Left colon (tissue), 2 donors: ENCODE measurements at places on chromosomes 4 and X. TPM values are rescaled to one million over a fixed set of nuclear protein-coding genes. Genes with fewer than 3 reads are reported as not detected.

The SOWAHB gene
- 25.5 TPM for total RNA-seq

The RBMXL3 gene
- total RNA-seq = not detected

The SEPSECS gene
- 11.1 TPM for total RNA-seq

The TLR6 gene
- total RNA-seq = 2.7 TPM

The GSX2 gene
- not detected for total RNA-seq

DNA sequence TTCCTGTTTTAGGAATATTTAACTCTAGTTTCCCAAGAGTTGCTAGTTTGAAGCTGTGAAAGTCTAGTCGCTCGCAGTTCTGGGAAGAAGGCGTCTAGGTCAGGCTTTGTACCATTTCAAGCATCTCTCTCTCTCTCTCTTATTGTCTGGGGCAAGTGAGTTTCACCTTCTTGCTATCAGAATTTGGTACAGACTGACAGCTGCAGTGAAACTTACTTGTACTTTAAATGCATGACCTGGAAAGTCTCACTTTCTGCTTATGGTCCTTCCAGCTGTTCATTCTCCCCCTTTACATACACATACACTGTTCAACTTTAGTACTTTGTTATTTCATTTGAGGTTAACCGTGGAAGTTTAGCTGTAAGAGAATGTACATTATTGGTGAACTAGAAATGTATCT, 4.4 kb downstream of the FRMPD4 start:
- no peak for DNase-seq

DNA sequence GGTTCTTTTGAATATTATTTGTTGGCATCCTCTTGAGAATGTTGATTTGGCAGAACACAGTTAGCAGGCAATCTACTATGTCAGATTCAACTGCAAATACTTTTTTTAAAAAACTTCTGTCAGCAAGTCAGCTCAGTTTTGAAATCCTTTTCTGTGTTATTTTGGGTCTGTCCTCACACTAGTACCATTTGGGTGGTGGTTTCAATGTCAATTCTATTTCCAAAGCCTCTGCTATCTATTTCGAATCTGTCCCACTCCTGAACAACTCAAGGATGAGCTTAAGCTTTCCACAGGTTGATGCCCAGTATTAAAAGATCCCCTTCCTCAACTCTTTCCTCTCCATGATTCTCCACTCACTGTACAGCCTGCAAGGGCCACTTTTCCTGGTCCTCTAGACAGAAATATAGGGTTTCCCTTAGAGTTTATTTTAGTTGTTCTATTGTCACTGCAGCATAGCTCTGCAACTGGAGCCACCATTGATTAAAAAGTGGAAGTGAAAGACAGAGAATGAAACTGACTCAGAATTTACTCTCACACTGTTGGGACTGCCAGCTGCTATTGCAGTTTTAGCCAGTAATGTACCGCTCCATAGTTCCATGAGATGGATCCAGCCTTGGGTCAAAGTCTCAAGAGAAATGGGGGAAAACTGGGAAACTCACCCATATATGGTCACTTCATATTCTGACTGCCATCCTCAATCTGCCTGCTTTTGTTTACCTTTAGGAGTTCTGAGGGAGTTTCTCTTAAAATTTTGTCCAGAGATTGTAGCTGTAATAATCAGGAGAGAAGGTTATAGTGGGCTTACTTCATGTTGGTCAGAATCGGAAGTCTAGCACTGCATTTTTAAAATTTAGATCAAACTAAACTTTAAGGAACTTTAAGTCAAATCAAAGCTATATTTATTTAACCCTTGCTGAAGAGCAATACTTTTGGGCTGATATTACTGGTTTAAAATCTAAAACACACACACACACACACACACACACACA, 14.6 kb downstream of the HDX start:
- DNase-seq = no peak

DNA sequence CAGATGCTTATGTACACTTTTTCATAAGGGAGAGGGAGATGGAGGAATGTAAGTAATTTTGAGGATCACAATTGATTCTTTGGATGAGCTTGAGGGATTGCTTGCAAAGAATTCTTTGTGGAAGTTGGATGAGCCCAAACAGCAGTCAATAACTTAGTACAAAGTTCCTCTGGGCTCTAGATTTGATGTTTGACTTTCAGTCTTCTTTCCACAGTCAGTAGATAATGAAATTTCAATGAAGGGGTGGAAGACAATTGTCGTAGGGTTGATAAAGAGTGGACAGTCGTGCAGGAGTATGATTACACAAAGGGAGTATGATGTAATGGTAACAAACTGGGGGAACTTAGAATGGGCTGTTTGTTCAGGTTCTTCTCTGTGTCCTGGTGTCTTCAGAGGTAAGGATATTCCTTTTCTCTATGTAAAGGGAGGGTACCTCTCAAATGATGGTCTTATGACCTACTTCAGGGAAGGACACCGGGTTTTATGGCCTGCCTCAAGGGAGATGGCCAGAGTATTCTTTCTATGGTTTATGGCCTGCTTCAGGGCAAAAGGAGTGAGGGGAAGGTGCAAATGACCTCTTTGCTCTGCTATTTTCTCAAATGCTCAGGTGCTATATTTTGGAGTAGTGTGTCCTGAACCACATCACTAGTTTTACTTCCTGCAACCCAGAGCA, 1.7 kb upstream of the ABRAXAS1 start:
- no peak for DNase-seq

DNA sequence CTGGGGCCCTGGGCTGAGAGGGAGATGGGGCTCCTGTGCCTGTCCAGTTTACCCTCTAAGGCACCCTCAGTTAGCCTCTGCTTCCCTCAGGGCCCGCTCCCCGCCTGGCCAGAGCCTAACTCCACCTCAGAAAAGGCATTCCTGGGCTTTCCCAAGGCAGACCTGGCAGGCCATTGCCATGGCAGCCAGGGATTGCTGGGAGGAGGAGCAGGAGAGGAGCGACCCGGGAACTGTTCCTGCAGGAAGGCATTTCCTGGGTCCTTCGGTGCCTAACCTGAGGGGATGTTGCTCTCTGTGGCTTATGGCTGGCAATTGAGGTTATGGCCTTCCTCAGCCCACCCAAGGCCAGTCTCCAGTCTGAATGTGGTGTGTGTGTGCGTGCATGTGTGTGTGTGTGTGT, 131.3 kb downstream of the PJA1 start:
- DNase-seq = no peak

- no peak for DNase-seq
These were observed 2.0 kb upstream of the PGK1 start for GRCh38 chrX:78102091-78102490.

- no peak for DNase-seq
These were observed 78.1 kb upstream of the FSTL5 start for GRCh38 chr4:162241857-162242256.

GRCh38 chrX:132127743-132128142, at the start of gene FRMD7:
FRMD7 (minus strand) TSS chrX:132128020; CDS start chrX:132127844, 176 bp downstream.
- no peak for DNase-seq
